ENCODE measurements at places on chromosomes 6 and 20. TPM values are rescaled to one million over a fixed set of nuclear protein-coding genes. Genes with fewer than 3 reads are reported as not detected.

DNA sequence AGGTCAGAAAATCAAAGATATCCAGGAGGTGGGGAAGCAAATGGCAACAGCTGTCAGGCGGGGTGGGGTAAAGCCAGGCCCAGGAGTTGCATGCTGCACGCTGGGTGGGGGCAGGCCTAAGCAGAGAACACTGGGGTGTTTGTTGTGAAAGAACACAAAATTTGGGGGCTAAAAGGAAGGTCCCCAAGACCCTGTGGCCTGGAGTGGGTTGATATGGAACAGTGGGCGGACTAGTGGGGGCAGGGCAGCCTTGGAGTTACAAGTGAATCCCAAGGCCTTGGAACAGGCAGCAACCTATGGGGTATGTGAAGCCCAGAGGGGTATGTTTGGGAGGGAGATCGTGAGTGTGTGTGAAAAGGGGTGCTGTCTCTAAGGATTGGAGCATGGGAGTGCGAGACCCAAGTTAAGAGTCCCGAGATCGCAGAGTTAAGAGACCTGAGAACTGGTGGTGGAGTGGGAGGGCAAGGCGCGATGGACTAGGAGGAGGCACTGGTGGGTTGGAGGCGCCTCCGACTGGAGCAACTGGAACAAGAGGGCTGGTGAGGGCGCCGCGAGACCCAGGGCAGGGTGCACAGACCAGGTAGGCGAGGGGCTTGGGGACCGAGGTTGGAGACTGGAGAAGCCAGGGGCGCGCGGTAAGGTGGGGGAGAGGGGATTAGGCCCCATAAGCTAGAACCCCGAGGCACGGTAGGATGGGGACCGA lies 658 bp downstream of the CUL7 start:
- no peak for DNase-seq

DNA sequence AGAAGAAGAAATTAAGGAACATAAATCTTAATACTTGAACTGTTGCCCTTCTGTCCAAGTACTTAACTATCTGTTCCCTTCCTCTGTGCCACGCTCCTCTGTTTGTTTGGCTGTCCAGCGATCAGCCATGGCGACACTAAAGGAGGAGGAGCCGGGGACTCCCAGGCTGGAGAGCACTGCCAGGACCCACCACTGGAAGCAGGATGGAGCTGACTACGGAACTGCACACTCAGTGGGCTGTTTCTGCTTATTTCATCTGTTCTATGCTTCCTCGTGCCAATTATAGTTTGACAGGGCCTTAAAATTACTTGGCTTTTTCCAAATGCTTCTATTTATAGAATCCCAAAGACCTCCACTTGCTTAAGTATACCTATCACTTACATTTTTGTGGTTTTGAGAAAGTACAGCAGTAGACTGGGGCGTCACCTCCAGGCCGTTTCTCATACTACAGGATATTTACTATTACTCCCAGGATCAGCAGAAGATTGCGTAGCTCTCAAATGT lies 17.1 kb downstream of the IRF4 start:
- DNase-seq = no peak

GRCh38 chr6:114421199-114421598 lies 78.4 kb upstream of the HS3ST5 start:
- no peak for DNase-seq

DNA sequence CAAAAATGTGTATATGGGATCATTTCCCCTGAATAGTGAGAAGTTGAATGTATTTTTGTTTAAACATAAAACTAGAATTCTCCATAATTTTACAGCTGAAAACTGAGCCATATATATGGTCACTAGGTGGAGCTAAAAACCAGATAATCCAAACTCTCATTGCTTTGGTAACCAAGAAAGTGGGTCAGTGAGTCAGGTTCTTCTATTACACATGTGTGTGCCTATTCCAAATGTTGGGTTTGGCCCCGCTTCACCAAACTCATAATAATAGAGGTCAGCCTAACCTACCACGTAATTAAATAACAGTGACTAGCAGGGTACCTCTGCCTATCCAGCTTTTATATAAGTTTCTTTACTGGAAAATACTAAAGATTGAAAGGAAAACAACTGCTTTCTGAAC lies 19.3 kb upstream of the RNGTT start:
- DNase-seq = peak; percentile 48

GRCh38 chr20:24411003-24411833 lies 58.2 kb upstream of the SYNDIG1 start:
- DNase-seq = no peak

DNA sequence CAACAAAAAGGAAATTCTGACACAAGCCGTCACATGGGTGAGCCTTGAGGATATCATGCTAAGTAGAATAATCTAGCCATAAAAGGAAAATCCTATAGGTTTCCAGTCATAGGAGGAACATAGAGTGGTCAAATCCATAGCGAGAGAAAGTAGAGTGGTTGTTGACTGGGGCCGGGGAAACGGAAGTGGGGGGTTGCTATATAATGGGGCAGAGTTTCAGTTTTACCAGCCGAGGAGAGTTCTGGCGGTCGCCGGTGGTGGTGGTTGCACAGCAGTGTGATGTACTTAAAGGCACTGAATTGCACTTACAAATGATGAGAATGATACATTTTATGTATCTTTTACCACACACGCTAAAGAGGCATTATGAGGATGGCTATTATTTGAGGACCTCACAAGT lies 4.9 kb downstream of the GPR31 start:
- DNase-seq = no peak

DNA sequence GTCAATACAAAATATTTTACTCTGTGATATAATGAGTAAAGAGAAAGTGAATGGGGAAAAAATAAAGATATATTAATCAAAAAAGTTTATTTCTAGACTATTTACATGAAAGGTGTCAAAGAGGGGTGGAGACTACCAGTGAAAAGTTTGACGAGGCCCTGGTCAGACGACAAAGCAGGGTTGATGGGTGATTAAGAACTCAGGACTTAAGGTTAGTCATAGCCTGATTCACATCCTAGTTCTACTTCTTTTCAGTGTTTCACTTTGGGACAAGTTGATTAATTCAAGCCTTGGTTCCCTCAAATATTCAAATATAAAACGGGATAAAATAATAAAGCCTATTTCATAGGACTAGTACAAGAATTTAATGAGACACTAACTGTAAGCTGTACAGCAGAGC lies 178.2 kb upstream of the HS3ST5 start:
- DNase-seq = no peak

- no peak for DNase-seq
These were observed 44.4 kb downstream of the COL9A1 start for GRCh38 chr6:70258483-70258882.

DNA sequence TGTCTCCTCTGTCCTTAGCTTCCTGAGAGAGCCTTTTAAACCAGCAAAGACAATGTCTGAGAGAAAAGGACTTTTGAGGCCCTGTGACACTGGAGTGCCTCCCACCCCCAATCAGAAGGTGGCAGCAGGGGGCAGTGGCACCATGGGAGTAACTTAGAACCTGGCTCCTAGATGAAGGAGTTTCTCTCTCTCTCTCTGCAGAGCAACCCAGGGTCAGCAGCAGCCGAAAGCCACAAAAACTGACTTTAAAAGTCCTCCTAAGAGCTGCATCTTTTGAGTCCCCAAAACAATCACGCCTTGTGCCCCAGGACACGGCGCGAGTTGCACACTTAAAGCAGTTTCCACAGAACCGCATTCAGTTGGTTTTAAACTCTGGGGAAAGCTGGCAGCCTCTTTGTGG lies 5.3 kb upstream of the TCP11 start:
- no peak for DNase-seq

- no peak for DNase-seq
These were observed 1.1 kb downstream of the SYNJ2 start for GRCh38 chr6:157982563-157983405.

- DNase-seq = no peak
These were observed 154.5 kb downstream of the MMS22L start for GRCh38 chr6:97128507-97128906.

- peak; percentile 43 for DNase-seq
These were observed 129.4 kb upstream of the RIN2 start for GRCh38 chr20:19628570-19629134.

DNA sequence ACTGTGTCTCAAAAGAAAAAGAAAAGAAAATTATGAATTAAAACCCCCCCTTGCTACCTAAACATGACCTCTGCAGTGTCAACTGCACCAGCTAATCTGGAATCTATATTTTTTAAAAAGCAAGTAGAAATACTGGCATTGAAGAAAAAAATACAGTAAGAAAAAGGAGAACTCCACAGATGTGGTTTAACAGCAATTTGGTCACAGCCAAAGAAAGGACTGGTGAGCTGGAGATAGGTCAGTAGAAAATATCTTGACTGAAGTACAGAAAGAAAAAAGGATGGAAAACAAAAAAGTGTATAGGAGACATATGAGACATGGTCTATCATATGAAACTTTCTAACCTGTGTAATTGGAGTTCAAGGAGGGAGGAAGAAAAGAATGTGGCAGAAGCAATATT lies 44.1 kb upstream of the ERVFRD-1 start:
- DNase-seq = no peak

DNA sequence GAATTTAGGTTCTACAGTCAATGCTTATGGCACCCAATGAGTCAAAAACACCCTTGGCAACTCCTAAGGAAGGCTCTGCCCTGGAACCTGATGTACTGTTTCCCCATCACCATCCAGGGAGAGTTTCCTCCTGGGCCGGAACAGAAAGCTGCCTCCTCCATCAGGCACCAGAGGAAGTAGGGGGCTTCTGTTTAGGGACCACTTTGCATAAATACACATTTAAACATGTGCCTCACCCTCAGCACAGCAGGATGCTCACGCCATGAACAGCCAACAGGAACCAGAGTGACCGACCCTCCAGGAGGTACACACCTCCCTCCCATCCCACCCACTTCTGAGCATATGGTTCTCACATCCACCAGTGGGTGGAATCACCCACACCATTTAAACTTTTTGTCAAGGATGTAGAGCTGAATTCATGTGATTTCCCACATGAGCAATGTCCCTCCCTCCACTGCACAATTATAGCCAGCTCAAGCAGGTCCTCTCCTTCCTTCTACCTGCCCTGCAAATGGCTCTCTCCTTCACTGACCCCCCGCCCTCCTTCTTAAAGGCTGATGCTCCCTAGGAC lies 14.8 kb downstream of the DDRGK1 start:
- no peak for DNase-seq

DNA sequence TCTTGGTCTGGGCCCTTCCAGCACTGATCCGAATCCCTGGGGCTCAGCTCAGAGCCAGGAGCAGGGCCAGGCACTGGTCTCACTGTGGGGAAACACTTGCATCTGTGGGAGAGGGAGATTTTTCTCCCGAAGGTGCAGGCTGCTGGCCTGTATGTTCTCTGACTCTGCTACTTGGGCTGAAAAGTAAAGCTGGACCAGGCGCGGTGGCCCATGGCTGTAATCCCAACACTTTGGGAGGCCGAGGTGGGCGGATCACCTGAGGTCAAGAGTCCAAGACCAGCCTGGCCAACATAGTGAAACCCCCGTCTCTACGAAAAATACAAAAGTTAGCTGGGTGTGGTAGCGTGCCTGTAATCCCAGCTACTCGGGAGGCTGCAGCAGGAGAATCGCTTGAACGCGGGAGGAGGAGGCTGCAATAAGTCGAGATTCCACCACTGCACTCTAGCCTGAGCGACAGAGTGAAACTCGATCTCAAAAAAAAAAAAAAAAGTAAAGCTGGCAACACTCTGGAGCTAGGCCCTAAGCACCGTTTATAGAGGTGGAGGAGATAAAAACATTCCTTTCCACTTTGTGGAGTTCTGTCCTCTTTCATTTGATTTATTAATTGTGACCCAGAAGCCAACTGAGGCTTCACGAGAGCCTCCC lies 41.7 kb downstream of the JPH2 start:
- DNase-seq = no peak

- DNase-seq = no peak
These were observed 46.0 kb upstream of the DACT2 start for GRCh38 chr6:168365422-168366165.

DNA sequence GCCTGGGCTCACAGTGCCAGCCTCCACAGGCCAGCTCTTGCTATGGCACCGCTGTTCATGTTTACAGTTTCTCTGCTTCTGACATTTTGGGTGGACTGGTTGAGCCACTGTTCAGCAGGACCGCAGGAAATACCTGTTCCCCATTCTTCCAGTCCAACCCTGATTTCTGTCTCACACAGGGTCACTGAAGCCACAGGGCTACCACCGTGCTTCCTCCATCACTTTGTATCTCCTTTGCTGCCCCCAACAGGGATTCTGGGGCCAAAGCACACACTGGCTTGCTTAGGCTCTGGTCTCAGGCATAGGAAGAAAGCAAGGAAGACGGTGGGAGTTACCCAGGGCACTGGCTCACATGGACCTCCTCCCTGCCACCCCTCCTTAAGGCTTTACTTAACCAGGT lies 164.5 kb downstream of the UNC5CL start:
- no peak for DNase-seq

DNA sequence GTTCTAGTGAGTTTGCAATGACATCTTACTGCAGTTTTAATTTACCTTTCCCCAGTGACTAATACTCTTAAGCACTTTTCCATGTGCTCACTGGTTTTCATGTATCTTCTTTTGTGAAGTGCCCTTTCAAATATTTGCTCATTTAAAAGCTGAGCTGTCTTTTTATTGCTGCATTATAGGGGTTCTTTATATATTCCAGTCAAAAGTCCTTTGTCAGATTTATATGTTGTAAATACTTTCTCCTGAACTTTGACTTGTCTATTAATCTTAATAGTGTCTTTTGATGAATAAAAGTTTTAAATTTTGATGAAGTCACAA lies 50.2 kb upstream of the ELOVL5 start:
- DNase-seq = no peak

DNA sequence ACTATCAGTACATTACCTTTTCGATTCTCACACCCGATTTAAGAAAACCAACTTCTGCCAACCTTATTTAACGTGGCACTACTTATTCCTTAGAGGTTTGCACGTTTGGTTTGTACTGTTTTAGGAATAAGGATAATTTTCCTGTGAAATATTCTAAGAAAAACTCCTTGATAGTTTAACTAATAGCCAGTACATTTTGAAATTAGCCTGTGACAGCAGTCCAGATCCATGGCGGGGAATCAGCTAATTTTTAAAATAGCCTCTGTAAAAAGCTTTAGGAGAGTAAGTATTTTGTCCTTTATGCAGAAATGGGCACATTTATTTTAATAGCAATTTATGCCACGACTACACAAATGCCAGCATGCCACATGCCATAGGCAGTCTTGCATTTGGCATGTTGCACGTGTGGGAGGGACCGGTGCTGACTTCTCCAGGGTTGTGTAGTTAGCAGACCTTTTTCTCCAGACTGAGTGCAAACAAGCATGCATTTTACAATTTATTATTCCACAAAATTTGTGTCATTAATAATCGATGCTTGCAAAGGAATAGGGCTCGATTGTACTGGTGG lies 6.2 kb downstream of the FOXC1 start:
- DNase-seq = no peak

Gene WFDC10B
- not detected for total RNA-seq

Gene ENPP3
- total RNA-seq = not detected

Gene CD93
- total RNA-seq = 0.10 TPM

Gene SEMG1
- total RNA-seq = not detected

Gene FAM217A
- not detected for total RNA-seq

Gene PROKR2
- total RNA-seq = not detected

Gene RIPPLY2
- total RNA-seq = 6.5 TPM

Gene SLC17A4
- total RNA-seq = not detected

Gene YIPF3
- total RNA-seq = 81.8 TPM

Gene PHACTR3
- 0.10 TPM for total RNA-seq

Gene SCRT2
- total RNA-seq = not detected

Gene TBXT
- total RNA-seq = not detected

Gene MOG
- not detected for total RNA-seq

Gene CTCFL
- 0.05 TPM for total RNA-seq

Gene SLC22A2
- total RNA-seq = not detected

Measured in Panc1 (cell line).